Omental fat pad (tissue), 4 donors: ENCODE measurements at places on chromosomes 5 and 9. TPM values are rescaled to one million over a fixed set of nuclear protein-coding genes. Genes with fewer than 3 reads are reported as not detected.

DNA sequence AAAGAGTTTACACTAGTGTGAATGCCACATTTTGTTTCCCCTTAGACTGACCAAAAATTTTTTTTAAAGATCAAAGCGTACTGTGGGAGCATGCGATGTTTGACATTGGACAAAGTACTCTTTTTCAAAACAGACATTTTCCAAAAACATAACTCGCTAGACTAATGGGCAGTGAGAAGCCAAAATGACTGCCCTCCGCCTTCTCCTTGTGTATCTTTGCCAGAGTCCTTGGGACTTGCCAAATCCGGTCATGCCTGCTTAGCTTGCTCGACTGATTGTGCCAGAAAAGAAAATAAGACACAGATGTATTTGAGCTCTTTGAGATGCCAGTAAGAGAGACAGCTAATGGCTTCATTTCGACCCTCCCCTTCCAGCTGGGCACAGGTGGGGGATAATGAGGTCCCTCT lies 157.5 kb downstream of the MAPKAP1 start:
- DNase-seq: no peak

SREK1 gene
- 54.5 TPM for total RNA-seq

- no peak for DNase-seq
Observed at GRCh38 chr5:2039180-2039531, 156.4 kb upstream of the IRX4 start.

DNA sequence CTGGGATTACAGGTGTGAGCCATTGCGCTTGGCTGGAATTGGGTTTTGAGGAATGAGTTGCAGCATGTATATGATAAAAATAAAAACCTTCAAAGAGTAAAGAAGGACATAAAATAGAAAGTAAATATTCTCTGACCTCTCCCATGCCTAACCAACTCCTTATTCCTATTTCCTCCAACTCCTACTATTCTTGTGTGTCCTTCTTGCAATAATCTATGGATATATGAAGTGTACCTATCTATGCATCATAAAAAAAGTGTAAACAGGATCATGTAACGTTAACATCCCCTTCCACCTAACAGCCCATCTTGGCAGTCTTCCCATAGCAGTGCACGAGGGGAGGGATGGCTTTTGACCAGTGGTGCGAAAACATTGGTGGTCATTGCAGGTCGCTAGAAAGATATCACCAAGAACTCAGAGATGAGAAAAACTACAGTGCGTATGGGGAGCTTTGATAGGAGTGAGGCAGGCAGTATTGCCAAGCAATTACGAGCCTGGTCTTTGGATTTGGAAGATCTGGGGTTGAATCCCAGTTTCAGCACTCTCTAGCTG lies 69.9 kb downstream of the PPARGC1B start:
- DNase-seq: no peak

SH3TC2 gene
- 0.69 TPM for total RNA-seq

OTULINL gene
- total RNA-seq: 11.8 TPM

DNA sequence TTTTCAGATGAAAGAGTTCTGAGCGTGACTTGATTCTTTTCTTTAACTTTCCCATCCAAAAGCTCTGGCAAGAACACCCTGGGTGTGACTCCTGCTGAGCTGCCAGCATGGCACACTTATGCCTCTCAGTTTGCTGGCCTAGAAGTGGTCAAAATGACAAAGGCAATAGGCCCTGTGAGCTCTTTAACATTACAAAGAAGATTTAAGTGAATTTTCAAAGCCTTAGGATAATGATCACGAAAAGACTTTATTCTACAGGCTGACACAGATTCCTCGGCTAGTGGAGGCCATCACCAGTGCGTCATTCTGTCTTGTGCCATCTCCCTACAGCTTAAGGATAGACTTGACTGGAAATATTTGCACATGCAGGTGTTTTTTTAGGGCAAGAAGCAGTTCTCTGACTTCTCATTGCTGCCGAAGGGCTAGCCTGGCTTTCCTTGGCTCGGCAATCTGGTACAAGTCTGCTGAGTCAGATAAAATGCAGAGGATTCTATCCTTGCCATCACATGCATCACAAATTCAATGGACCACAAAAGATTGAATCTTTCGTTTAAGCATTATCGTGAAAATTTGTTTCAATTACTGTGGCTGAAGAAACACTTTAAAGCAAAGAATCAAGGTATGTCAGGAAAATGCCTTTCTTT lies 311.5 kb downstream of the COX7C start:
- DNase-seq: no peak

- DNase-seq: no peak
Observed at GRCh38 chr5:316210-317085, 5.1 kb upstream of the AHRR start.

DNA sequence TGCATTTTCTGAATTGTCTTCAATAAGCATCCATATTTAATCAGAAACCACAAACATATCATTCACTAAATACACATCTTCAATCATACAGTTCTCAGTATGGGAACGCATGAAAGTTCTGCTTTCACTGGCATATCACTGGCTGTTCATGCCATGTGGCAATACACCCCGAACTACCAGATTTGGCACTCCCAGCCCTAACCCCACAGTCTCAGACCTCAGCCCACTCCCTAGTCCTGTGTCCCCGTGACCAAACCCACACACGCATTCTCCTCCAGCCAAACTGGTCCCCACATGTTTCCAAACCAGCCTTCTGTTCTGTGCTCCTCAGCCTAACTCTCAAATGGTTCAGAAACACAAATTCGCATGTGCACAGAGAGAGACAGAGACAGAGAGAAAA lies 20.6 kb downstream of the KCNMB1 start:
- no peak for DNase-seq

GRCh38 chr5:130055572-130055971 lies 151.3 kb downstream of the CHSY3 start:
- no peak for DNase-seq

NR6A1 gene
- total RNA-seq: 1.2 TPM

MEIKIN gene
- not detected for total RNA-seq

- no peak for DNase-seq
Observed at GRCh38 chr5:132425975-132426524, 56.5 kb downstream of the SLC22A5 start.

DNA sequence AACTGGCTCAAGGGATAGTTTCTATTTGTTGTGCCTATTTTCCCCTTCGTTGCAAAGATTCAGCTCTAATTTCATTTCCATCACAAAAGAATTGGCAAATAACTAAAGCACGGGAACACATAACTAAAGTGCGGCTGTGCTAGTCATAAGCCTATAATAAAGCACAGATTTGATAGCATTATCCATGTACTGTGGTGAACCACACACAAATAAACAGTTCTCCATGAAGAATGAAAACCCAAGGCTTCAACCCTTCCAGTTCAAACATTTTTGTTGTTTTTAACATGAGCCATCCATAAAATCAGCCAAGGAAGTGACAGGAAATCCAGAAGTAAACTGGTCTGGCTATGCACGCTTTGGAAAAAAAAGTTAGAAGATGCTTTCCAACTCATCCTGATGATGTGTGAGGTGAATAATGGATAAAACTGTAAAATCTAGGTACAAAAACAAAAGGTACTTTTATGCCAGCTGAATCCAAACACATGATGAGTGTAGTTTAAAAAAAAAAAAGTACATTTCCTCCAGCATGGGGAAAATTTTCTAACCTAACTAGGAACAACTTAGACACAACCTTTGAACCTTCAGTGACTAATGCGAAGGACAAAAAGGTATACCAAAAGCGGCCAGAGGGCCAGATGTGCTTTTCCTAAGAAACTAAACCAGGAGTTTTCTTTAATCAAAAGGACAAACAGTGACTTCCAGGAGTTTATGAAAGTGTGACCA lies 10.2 kb downstream of the ZNF608 start:
- no peak for DNase-seq

- no peak for DNase-seq
Observed at GRCh38 chr5:65938256-65938655, 11.9 kb downstream of the ERBIN start.

- no peak for DNase-seq
Observed at GRCh38 chr9:100377015-100377414, 24.3 kb upstream of the TEX10 start.

ZNF300 gene
- total RNA-seq: 4.2 TPM

GRCh38 chr5:66565878-66566277 lies 30.3 kb upstream of the MAST4 start:
- DNase-seq: no peak

- DNase-seq: peak; percentile 51
Observed at GRCh38 chr9:107488375-107489143, 1.0 kb downstream of the KLF4 start.

DNA sequence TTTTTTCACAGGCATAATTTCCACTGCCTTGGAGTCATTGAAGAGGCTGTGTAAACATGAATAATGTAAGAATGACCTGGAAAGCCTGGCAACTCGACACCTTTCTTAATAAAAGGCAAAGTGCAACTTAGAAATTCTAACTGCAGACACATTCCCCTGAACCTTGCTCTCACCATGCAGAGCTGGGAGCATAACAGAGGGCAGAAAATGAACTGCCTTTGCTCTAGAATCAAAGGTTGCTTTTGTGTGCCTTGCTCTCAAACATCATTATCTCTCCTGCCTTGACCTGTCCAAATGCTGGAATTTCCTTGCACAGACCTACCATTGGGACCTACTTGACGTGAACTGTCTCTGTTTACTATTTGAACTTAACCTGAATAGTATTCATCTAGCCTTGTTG lies 462.0 kb upstream of the ZNF462 start:
- DNase-seq: no peak

- DNase-seq: no peak
Observed at GRCh38 chr5:83683836-83684235, 36.8 kb downstream of the HAPLN1 start.

GRCh38 chr9:6909181-6909580 lies 151.4 kb downstream of the KDM4C start:
- DNase-seq: no peak
